ENCODE measurements at places on chromosomes 3 and 15.

DNA sequence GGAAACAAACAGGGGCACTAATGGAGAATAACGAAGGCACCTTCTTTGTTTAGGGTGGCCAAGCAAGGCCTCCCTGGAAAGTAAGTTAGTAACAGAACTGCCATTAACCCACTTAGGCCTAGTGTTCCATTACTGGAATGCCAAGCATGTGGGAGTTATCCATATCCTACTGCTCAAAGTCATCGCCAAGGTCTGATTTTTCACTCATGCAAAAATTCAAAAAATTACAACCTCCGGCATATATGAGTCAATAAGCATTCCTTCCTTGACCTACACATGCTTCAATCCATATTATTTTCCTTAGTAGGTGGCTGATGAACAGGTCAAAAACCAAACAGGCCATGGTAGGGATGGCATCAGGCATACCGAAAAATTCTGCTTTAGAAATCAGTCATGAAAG is 1097.2 kb downstream of the FHIT start:
- DNase-seq: no peak

GRCh38 chr3:25044762-25045710 is 383.0 kb upstream of the RARB start:
- no peak for DNase-seq

DNA sequence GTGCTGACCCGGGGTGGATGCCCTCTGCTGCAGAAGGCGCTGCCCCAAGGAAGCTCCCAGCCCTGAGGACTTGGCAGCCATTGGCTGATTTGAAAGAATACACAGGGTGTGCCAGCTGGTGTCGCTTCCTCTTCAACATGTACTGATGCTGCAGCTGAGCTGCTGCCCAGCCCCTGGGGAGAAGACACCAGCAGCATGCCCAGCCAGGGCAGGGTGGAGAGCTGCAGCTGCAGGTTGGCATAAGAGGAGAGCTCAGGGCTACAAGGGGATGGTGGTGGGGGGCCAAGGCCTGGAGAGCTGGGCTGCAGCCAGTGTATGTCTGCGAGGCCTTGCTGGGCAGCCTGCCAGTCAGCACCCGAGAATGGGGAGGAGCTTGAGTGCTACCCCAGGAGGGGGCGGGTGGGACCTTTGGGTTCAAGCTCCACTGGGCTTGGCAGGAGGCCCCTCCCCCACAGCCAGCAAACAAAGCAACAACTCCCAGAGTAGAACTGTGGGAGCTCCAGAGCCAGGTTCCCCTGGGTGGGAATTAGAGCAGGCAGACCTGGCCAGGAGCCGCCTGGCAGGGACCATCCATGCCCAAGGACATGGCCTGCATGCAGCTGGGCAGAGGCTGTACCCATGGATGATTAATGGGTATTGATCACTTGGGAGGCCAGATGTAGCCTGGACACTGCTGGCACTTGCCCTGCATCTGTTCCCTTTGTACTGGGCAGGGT is 9.2 kb upstream of the SEMA4B start:
- no peak for DNase-seq

DNA sequence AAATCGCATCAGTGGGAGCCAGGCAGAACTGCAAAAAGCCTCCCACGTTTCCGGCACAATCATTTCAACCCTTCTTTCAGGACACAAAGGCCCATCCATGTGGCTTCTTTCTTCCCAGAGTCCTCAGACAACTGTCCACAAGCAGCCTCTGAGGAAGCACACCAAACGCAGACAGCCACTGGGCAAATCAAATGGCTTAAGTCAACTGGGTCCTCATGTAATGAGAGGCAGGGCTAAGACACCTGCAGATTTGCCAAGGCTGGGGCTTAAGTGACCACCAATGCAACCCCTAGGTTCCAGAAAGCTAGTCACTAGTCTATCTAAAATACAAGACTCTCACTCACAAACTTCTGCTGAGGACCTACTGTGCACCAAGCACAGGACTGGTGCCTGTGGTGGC is 8.0 kb downstream of the OSBPL10 start:
- no peak for DNase-seq

DNA sequence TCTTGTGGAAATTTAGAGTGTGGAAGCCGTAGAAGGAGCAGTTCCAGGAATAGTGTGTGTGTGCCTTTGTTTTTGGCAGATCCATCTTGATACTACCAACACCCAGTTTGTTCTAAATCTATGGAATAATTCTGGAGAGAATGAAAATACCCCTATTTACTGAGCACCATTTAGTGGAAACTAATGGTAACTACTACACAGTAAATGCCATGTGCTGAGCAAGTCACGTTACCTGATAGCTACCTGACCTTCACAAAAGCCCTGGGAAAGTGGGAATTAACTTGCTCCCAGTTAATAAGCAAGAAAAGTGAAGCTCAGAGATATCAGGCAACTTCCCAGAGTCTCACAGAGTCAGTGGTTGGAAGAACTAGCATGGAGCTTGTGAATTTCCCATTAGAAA is 137.7 kb downstream of the ARPP21 start:
- no peak for DNase-seq

- no peak for DNase-seq
Measured at GRCh38 chr15:39404767-39405181, 176.1 kb upstream of the THBS1 start.

GRCh38 chr3:184635126-184635525 is 73.5 kb downstream of the EPHB3 start:
- DNase-seq: no peak

- no peak for DNase-seq
Measured at GRCh38 chr15:81480645-81481053, 106.6 kb upstream of the TMC3 start.

DNA sequence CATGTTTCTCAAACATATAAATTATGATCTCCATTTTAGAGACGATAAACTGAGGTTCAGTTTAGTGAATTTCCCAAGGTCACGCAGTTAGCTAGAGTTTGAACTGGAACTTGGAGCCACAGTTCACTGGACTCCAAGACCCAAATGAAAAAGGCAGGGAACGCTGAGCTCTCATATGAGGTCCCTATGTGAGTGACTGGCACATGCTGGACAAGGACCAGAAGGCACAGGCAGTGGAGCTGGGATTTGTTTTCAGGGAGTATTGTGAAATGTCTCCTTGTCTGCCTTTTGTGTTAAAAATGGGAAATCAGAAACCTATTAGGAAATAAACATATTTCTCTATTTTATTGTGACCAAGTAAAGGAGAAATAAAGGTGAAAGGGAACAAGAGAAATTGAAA is 63.5 kb downstream of the MESD start:
- no peak for DNase-seq

GRCh38 chr3:78268716-78269668 is 1229.1 kb downstream of the ROBO2 start:
- DNase-seq: no peak

GRCh38 chr15:94174399-94174802 is 57.0 kb upstream of the MCTP2 start:
- peak; percentile 6 for DNase-seq

GRCh38 chr3:47005212-47006144 is 26.0 kb downstream of the NBEAL2 start:
- no peak for DNase-seq

DNA sequence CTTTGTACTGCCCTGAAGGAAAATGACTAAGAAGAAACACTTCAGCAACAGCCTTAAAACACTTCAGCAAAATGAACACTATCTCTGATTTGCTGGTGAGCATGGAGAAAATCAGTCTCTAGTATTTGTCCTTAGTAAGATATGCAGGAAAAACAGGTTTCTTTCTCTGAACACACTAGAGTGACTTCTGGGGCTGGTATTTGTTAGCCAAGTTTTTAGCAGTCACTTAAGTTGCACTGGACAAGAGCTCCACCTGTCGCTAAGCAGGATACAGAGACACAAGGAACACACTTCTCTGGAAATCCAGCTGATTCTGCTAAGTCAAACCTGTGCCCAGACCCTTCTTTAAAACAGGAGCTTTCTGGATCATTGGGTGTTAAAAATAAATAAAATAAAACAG is 65.3 kb downstream of the CHAC1 start:
- DNase-seq: no peak

DNA sequence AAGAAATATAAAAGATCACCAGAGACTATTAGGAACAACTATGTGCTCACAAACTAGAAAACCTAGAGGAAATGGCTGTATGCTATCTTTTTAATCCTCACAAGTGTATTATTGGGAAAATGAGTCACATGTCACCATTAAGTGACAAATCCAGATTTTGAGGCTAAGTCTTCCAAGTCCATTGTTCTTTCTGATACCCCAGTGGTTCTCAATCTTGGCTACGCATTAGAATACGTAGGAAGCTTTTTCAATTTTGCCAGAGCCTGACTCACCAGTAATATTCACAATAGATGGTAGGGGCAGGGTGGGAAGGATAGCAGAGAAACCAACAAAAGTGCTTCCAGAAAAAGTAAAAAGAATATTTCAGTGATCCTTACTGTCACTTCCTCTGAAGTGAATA is 117.0 kb downstream of the FILIP1L start:
- no peak for DNase-seq

- DNase-seq: no peak
Measured at GRCh38 chr3:37053753-37054152, 60.4 kb downstream of the MLH1 start.

DNA sequence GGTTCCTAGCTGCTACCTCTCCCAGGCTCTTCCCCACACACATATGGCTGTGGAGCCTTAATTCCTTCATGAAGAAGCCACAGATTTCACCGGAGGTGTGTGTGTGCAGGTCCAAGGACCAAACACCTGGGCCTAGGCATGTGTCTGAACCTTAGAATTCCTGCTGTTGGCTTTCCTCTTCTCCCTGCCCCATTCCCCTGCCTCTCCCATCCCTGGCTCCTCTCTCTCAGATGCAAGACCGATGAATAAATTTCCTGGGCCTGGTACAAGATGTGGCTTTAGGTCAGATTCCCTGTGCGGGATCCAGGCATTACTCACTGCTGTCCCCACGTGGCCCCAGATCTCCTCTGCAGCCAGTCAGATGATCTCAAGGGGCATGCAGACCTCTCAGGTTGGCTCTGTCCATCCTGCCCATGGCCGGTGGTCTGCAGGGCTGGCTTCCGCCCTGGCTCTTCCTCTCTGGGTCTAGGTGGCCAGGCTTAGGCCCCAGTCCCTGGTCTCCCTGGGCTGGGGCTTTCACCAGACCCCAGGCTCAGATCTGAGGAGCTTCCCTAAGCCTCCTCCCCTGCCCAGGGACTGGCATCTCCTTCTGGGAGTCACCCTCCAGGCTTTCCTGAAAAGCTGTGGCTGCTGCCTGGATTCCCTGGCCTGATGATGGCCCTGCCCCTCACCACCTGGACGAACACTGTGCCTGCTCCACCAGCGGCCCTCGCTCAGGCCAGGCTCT is 20.5 kb downstream of the CCR9 start:
- DNase-seq: no peak

DNA sequence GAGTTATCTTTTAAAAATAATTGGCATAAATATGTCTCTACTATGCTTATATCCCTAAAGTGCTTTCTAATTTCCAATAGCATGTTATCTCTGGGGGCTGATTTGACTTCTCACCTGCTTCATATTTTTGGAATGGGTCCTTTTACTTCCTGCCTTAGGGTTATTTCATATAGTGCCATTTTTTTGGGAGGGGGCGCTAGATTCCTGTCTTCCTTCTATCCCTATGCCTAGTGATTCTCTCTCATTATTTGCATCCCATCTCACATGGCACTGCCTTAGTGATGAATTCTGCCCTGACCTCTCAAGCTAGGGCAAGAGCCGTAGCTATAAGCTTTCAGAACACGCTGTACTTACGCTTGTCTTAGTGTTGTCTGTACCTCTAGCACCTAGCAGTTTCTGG is 150.3 kb upstream of the SLITRK3 start:
- DNase-seq: no peak

- no peak for DNase-seq
Measured at GRCh38 chr3:108036984-108037741, 53.7 kb downstream of the CD47 start.

DNA sequence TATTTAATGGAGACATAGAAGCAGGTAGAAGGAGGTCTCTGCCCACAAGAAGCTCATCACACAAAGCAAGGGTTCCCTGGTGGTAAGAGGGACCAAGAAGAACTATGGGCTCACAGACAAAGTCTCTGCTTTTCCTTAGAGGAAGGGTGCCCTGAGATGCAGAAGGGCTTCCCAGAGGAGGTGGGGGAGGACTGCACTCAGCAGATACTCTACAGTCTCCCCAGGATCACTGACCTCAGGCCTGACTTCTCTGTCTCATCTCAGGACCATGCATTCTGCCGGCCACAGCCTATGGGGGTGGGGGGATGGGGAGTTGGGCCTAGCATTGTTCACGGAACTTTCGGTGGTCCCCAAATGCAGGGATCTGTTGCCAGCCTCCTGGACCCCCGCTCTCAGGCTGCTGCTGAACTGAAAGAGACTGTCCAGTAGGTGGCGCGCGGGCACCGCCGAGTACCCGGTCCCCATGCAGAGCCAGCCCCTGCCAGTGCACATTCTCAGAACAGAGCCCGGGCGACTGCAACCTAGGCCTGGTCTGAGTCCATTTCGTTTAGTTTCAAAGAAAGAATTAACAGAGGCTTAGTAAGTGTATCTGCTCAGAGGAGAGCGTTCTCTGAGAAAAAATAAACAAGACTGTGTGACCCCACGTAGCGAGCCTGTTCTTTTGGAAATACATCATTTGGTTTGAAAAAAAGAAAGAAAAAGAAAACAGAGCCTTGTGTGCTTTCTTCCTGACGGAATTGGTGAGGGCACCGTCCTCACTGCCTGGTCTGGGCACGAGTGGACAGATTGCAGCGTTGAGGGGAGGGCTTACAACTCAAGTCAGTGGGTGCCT is 74.1 kb downstream of the LRTM1 start:
- DNase-seq: peak; percentile 14

- DNase-seq: no peak
Measured at GRCh38 chr3:4776980-4777581, 202.2 kb upstream of the BHLHE40 start.

- DNase-seq: no peak
Measured at GRCh38 chr15:43086551-43086950, 19.3 kb downstream of the UBR1 start.

DNA sequence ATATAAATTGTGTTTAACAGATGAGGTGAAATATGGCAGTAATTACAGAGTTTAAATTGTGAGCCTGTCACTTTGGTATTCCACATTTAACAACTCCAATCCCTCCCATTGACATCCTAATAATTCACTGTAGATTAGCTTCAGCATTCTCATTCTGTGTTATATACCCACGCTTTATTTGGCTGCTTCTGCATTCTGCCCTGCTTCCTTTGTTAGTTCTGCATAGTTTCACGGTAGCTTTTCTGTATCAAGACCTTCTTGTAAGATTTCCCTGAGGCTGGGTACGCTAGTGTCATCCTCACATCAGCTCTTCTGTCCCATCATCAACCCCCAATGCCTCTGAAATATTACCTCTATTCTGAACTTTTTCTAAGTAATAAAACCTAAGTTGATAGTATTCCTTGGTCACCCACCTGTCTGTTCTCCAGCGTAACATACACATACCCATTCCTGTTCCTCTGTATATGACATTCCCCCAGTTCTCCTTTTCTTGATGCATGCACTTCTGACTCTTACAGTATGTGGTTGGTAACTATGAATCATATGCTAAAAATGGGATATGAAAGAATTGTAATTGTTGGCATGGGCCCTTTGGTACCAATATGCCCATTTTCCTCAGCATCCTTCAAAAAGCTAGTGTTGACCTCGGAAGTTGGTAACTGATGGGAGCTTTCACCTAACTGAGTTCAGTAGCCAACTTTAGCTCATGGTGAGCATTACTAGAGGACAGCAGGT is 171.2 kb downstream of the KLHL25 start:
- DNase-seq: no peak

All from stimulated activated CD8-positive, alpha-beta memory T cell treated with anti-CD3 and anti-CD28 coated beads, Interleukin-7, amount 100 ng/mL, for 48 hours (primary cell).